ENCODE measurements at places on chromosomes 7 and 10.

- no peak for DNase-seq
These were observed 56.3 kb downstream of the ASB13 start for GRCh38 chr10:5609952-5610616.

GRCh38 chr7:159032322-159032721 lies 112.3 kb downstream of the VIPR2 start:
- no peak for DNase-seq

- no peak for DNase-seq
These were observed 2.2 kb downstream of the HOXA5 start for GRCh38 chr7:27141137-27141922.

- DNase-seq, result no peak
These were observed 116.1 kb downstream of the GPR37 start for GRCh38 chr7:124649397-124650014.

GRCh38 chr10:65017523-65017922 lies 1496.3 kb downstream of the REEP3 start:
- peak; percentile 1 for DNase-seq
